ENCODE measurements at places on chromosomes 7 and 10. TPM values are rescaled to one million over a fixed set of nuclear protein-coding genes. Genes with fewer than 3 reads are reported as not detected.

The PRKG1 gene
- 45.6 TPM for total RNA-seq

The DKK1 gene
- 123 TPM for total RNA-seq

The EMX2 gene
- 1.1 TPM for total RNA-seq

The TET1 gene
- total RNA-seq = 9.3 TPM

The UTF1 gene
- total RNA-seq = not detected

The TMEM196 gene
- total RNA-seq = not detected

The CPSF4 gene
- total RNA-seq = 13.1 TPM

The MMD2 gene
- not detected for total RNA-seq

The ZYX gene
- 48.4 TPM for total RNA-seq

The TMEM213 gene
- total RNA-seq = 0.33 TPM

Data from fibroblast of the aortic adventitia (primary cell).